ENCODE measurements at places on chromosomes 7 and 10. TPM values are rescaled to one million over a fixed set of nuclear protein-coding genes. Genes with fewer than 3 reads are reported as not detected.
A peak's percentile ranks its signal among the peaks of the same experiment; 100 is the strongest.

The EPHB6 gene
- total RNA-seq: not detected

GRCh38 chr7:108308903-108309302, 147.3 kb downstream of the NRCAM start:
- DNase-seq: peak; percentile 80

DNA sequence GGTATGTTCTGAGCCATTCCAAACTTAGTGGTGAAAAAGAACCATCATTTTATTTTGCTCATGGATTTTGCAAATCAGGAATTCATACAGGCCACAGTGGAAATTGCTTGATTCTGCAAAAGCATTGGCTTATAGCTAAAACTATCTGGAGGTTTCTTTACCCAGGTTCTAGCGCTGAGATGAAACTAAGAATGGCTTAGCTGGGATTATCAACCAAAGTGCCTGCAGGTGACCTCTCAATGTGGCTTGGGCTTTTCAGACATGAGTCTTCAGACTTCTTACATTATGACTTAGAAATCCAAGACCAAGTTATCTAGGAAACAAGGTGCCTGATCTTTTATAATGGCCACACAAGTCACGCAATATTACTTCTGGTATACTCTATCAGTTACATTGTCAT, 140.1 kb downstream of the HGF start:
- DNase-seq: no peak

The DYNC1I1 gene
- 0.56 TPM for total RNA-seq

- DNase-seq: no peak
Measured at GRCh38 chr10:59623133-59624121, 86.2 kb downstream of the SLC16A9 start.

DNA sequence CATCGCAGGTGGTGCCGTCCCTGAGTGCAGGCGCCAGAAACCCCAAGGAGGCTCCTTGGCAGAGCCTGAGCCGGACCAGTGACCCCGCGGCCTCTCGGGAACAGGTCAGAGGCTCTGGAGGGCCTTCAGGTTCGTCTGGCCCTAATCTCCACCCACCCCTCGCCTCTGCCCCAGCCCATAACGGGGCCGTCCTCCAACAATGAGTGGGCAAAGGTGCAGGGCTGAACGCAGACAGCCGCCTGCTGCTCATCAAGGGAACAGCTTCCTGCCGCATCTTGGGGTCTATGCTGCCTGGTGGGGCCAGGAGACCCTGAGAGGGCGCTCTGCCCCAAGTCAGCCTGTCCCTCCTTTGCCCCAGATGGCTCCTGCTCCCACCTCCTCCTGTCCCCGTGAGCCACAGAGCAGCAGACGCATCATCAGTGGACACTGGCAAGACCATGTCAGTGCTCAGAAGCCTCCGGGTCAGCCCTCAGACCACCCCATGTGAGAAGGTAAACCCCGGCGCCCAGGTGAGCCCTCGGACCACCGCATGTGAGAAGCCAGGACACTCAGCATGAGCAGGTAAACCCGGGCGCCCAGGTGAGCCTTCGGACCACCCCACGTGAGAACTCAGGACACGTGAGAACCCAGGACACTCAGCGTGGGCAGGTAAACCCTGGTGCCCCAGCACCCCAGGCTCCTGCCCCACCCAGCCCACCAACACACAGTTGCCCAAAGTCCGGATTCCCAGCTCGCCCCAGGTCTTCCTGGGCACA, 142.0 kb downstream of the PTPRN2 start:
- DNase-seq: no peak

DNA sequence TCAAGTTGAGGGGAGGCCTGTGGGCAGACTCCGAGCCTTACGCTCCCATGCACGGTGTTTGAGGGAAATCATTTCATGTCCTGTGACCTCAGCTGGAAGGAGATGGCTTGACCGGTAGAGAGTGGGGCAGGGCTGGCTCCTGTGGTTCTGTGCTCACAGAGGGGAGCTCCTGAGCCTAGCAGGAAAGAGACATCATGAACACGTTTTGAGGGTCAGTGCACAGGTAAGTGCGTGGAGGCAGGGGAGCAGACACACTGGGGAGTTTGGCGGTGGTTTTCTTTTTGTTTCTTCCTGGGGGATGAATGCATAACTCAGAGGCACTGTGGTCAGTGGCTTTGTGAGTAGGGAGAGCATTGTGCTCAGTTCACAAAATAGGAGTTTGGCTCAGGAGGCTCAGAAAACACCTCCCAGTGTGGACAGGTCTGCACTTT, 22.5 kb downstream of the ADCY1 start:
- DNase-seq: no peak

The WNT8B gene
- total RNA-seq: not detected

The METTL27 gene
- 13.0 TPM for total RNA-seq

The NFE2L3 gene
- total RNA-seq: 8.3 TPM

GRCh38 chr7:20541608-20542349, 73.7 kb upstream of the ABCB5 start:
- DNase-seq: peak; percentile 74

The PPP1R17 gene
- not detected for total RNA-seq

The NEUROG3 gene
- not detected for total RNA-seq

The ANKRD61 gene
- total RNA-seq: not detected

DNA sequence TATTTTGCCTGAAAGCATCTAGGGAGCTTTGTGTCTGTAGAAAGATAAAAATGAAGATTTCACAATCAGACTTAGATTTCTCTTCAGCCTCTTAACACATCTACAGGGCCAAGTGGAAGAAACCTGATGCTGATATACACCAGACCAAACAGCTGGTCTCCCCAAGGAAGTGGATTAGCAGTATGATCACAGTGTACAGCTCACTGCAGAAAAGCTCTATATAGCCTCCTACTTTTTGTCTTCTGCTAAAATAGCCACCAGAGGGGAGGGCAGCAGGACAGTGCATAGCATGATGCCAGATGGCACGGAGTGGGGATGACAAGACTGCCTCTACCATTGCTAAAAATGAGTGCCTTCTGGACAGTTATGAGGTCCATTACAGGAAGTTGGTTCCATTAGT, 16.0 kb downstream of the FAM13C start:
- no peak for DNase-seq

DNA sequence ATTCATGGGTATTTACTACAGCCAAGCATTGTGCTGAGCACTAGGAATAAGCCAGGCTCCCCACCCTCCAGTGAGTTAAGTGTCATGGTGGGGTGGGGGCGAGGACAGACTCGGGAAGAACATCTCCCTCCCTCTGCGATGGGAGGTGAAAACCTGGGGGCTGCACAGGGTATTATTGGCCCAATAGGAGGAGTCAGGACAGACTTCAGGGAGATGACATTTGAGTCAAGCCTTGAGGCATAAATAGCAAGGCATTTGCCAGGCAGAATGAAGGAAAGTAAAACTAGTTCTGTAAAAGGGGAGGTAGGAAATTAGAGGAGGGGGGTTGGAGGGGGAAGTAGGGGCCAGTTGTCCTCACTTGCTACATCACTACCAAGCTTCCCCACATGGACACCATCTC, 18.9 kb downstream of the NKX2-3 start:
- no peak for DNase-seq

The GRM3 gene
- not detected for total RNA-seq

GRCh38 chr7:7439564-7439963, 96.1 kb downstream of the COL28A1 start:
- no peak for DNase-seq

DNA sequence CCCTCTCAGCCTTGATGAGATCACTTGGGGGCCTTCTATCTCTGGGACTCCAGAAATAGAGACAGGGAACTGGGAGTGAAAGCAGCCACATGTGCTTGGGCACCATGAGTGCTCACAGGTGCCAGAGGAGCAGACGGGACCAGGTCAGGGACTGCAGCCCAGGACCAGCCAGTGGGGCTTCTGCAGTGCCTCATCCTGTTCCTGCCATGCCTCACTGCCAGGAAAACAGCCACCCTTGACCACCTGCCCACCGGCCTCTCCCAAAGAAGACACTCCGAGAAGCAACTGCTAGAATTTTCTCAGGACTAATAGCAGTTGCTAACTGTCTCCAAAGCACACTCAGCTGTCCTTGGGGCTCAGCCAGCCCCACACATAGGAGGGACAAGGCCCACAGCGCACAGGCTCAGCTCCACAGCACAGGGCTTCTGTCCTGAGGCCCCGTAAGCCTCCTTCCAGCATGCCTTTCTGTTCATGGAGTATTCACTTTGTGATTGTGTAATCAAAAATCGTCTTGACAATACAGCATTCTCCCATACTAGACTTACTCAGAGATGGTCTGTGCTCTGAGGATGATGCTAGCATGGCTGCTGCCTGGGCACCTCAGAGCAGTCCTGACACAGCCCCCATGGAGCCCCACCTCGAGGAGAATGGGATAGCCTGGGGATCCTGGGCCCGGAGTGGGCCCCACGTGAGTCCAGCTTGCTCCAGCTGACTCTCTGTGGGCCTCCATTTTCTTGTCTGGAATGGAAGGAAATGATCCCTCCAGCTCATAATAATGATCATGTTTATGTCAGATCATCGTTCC, 115.7 kb upstream of the RET start:
- DNase-seq: no peak

The NUTM2E gene
- total RNA-seq: 0.16 TPM

GRCh38 chr10:110211465-110211843, 4.0 kb downstream of the MXI1 start:
- no peak for DNase-seq

The FAM25C gene
- total RNA-seq: not detected

The NPFFR1 gene
- under 0.01 TPM for total RNA-seq

DNA sequence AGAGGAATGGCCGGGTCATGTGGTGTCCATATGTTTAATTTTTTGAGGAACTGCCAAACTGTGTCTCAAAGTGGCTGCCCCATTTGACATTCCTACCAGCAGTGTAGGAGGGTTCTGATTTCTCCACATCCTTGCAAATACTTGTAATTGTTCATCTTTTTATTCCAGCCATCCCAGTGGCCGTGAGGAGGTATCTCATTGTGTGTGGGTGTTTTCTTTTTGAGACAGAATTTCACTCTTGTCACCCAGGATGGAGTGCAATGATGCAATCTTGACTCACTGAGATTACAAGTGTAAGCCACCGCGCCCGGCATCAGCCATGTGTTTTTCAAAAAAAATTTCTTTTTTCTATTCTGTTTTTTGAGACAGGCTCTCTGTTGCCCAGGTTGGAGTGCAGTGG, 38.7 kb upstream of the DLG5 start:
- DNase-seq: peak; percentile 49

DNA sequence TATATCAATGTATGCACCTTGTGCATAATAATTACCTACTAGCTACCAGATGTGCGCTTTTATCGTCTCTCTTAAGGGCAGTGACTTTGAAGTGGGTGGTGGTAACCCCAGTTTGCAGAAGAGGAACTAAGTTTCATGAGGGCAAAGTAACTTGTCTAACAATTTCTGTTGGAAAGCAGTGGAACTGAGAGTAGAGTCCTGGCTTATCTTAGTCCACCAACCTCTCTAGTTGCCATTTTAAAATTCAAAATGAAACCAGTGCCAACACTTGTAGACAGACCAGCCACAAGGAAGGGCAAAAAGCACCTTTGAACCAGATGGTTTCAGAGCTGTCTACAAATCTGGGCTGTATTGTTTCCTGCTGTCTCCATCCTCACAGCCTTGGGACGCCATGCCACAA, 32.0 kb upstream of the RBM20 start:
- no peak for DNase-seq

The PVRIG gene
- total RNA-seq: not detected

DNA sequence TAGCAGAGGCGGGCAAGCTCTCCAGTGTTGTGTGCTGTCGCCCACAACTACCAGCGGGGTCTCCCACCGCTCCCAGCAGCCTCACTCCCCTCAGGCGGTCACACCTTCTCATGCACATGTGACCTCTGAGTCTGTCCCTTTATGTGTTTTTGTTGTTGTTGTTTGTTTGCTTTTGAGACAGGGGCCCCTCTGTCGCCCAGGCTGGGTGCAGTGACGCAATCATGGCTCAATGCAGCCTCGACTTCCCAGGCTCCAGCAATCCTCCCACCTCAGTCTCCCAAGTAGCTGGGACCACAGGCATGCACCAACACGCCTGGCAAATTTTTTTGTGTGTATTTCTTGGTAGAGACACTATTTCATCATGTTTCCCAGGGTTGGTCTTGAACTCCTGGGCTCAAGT, 1.5 kb downstream of the CPSF4 start:
- peak; percentile 5 for DNase-seq

- peak; percentile 25 for DNase-seq
Measured at GRCh38 chr10:52526251-52526823, 212.3 kb downstream of the DKK1 start.

- DNase-seq: no peak
Measured at GRCh38 chr10:15824498-15824897, 35.8 kb downstream of the MINDY3 start.

- peak; percentile 33 for DNase-seq
Measured at GRCh38 chr10:52639652-52640051, 132.9 kb downstream of the MBL2 start.

DNA sequence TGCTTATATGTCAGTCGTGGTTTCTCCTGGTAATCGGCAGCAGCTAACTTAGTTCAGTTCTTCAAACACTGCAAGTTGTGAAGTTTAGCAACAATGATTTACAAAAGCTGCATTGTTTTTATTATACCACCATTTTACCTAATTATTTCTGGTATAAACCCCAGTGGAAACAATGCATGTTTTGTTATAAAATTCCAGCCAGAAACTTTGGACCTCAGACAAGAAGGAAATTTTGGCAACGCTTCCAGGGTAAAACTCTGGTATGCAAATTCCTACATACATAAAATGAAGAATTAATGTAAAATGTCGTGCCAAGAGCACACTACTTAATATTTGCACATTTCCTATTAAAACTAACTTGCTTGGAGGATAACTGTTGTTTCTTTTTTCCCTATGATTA, 277.4 kb upstream of the LYZL1 start:
- DNase-seq: no peak

- DNase-seq: no peak
Measured at GRCh38 chr7:116235380-116235779, 25.0 kb downstream of the TES start.

DNA sequence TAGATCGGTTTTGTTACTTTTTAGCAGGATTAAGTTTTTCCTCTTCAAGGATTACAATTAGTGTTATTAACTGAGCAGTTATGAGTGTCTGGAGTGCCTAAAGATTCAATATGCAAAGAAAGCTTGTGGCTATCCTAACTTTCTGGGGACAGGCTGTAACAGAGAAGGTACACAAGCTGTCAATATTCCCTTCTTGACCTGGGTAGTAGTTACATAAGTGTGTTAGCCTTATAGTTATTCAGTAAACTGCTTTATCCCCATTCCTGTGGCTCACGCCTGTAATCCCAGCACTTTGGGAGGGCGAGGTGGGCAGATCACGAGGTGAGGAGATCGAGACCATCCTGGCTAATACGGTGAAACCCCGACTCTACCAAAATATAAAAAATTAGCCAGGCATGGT, 31.6 kb downstream of the ATAD1 start:
- DNase-seq: no peak
